Karpas-422 (cell line): ENCODE measurements at places on chromosomes 4 and X. TPM values are rescaled to one million over a fixed set of nuclear protein-coding genes. Genes with fewer than 3 reads are reported as not detected.

RNF128 gene
- not detected in 2 replicates for total RNA-seq

GYPB gene
- total RNA-seq = not detected in 2 replicates

MAGEA10 gene
- total RNA-seq = not detected in 2 replicates

FGF13 gene
- total RNA-seq = not detected in 2 replicates

CLGN gene
- 0.07 TPM in 1 of 2 replicates, not detected in the other for total RNA-seq

BRCC3 gene
- total RNA-seq = 13.2 and 15.9 TPM in 2 replicates

CENPI gene
- 5.9 and 13.5 TPM in 2 replicates for total RNA-seq

PASD1 gene
- total RNA-seq = not detected in 2 replicates

PACRGL gene
- total RNA-seq = 49.9 and 57.3 TPM in 2 replicates

DMD gene
- not detected in 2 replicates for total RNA-seq

TSPAN5 gene
- 0.15 and 0.18 TPM in 2 replicates for total RNA-seq

CT47A7 gene
- total RNA-seq = not detected in 2 replicates

CXorf65 gene
- total RNA-seq = 0.36 TPM in 1 of 2 replicates, not detected in the other
